ENCODE measurements at places on chromosomes 4 and X. TPM values are rescaled to one million over a fixed set of nuclear protein-coding genes. Genes with fewer than 3 reads are reported as not detected.
A peak's percentile ranks its signal among the peaks of the same experiment; 100 is the strongest.

GRCh38 chr4:189802884-189803283 is 137.8 kb upstream of the FRG1 start:
- DNase-seq = no peak

DNA sequence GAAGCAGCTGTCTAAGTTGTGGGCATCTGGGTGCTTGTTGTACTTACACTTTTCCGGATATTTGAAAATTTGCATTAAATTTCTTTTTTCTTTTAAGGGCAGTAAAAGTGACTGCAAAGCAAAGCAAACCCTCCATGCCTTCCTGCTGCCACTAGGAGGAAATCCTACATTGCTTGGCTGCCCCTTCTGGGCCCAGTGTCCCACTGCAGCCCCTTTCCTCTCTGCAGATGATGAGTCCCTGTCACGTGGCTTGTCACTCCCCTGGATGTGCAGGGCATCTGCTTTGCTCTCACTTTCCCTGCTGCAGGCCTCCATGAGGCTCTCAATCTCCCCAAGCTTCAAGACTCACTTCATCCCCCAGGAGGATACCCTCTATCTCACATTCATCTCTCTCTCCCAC is 12.7 kb downstream of the TSR2 start:
- peak; percentile 43 for DNase-seq

DNA sequence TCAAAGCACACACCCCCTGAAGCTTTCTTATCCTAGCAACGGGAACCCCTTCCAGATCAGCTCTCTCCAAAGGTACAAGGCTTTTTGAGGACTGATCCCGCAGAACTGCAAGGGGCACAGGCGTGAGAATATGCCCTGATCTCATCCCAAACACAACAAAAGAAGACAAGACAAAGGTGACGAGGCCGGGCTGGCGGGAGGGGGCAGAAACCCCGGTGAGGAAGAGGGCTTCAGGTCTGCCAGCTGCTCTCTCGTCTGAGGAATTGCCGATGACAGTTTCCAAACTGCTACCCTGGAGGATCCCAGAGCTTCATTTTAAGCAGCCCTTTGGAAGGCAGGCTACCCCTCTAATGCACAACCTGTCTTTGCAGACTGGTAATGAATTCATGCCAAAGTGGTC is 3.4 kb downstream of the HCFC1 start:
- DNase-seq = no peak

SMARCA1 gene
- polyA plus RNA-seq = 38.5 TPM

- DNase-seq = no peak
Observed at GRCh38 chrX:104961926-104962325, 258.6 kb downstream of the TEX13A start.

DNA sequence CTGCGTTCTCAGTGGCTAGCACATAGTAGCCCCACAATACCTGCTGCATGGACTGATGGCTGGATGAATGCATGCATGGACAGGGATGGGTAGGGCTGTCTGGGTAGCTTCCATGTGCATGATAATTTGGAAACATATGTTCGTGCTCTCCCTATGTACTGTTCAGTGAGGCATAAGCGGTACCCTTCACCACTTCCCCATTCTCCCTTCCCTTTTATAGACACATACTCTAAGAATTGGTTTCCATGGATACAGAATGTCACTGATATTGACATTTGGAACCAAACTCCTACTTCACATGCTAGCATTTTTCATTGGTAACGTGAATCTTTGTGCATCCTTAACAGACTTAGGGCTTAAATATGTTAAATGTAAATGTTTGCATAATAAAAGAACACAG is 20.4 kb downstream of the USP46 start:
- no peak for DNase-seq

DNA sequence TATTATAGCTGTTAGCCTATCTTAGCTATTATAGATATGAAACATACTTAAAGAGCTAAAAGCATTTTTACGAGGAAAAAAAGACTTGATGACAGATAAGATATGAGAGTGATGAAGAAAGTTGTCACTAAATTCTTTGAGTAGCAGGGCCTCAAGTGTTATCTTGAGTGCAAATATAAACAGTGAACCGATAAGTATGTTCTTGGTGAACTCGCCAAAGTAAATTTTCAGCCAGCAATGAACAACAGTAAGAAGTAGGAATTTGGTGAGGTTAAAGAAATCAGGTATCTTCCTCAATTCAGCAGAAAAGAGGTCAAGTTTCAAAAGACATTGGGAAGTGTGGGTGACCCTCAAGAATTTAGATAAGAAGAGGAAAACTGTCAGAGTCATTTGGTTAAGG is 471.8 kb upstream of the FTHL17 start:
- DNase-seq = no peak

DNA sequence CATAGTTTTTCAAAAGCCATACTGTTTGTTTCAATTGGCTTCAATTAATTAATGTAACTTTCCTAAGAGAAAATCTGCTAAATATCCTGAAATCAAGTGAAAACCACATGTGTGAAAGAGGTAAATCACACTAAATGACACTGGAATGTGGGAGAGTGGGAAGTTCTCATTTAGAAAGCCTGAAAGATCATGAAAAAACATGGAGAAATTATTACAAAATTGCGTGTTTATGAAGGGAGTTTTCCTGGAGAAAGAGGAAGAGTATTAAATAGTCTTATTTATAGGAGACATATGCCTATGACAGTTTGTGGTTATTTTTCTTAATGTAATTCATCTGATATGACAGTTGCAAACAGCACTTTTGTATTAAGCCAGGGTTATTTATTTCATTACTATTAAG is 183.7 kb downstream of the DKK2 start:
- DNase-seq = no peak

DNA sequence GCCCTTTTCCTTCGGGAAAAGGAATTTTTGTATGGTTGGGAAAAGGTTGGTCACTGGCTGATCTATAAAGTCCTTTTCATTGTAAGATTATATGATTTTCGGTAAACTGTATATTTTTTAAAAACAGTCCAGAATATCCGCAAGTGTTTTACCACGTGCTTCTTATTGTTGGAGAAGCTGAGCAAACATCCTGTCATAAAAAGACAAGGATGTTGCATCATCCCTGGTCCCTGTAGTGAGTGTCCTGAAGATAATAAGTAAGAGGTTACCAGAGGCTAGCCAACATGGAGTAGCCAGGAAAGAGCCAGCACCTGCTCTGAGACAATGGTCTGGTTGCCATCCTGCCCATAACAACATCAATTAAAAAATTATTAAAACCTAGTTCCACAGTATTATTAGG is 5.1 kb downstream of the CXCL9 start:
- DNase-seq = peak; percentile 21

DNA sequence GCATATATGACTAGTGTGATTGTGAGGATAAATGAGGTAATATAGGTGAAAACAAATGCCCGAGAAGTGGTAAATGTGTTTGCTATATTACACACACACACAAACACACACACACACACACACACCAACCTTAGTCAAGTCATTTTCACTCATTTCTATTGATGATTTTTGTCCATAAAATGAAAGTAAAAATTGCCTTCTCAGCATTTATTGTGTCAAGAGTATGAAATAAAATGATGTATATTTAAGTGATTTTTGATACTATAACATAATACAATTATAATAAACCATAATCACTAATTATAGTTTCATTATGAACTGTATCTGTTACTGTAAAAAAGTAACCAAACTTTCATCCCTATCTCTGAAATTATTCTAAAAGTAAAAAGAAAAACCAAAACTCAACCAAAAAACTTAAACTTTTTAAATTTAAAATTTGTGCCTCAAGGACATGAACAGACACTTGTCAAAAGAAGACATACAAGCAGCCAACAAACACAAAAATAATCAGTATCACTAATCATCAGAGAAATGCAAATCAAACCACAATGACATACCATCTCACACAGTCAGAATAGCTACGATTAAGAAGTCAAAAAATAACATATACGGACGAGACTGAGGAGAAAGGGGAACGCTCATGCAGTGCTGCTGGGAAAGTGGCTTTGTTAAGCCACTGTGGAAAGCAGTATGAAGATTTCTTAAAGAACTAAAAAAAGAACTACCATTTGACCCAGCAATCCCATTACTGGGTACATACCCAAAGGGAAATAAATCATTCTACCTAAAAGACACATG is 601.0 kb downstream of the TMA16 start:
- DNase-seq = no peak

DNA sequence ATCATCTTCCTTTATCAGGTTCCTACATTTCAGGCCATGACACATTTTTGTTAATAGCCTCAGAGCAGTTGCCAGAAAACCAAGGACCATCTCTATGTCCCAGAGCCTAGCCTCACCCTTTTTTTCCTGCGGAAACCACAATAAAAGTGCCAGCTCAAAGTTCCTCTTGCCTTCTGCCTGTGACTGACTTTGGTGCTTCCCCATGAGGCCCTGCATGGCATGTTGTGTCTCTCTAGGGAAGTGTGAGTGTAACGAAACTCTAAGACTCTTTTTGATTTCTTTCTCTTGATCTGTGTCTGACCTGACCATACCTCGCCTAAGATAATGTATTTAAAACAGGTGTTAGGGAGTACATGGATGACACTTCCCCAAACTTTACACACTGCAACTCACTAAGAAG is 642.3 kb upstream of the BOD1L1 start:
- no peak for DNase-seq

RBM46 gene
- polyA plus RNA-seq = not detected

DNA sequence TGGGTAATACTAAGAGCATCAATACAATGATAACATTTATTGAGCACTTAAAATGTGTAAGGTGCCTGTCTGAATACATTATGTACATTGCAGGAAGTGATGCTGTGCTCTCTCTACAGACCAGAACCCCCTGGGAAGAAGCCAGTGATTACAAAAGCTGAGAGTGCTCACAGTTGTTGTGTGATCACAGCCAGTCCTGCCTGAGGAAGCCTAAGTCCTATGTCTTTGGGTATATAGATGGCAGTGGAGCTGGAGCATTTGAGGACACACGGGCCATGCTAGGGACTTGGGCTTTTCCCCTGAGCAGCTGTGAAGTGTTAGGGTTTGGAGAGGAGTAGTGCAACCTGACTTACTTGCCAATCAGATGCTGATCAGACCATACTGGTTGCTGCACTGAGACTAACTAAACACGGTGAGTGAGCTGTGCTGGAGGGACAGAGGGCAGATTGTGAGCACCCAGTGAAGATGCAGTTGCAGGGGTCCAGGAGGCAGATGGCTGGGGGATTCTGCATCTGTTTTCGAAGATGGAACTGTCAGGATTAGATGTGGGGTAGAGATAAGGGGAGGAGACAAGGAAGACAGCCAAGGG is 60.8 kb upstream of the TBC1D14 start:
- no peak for DNase-seq

- DNase-seq = no peak
Observed at GRCh38 chr4:11467931-11468330, 39.2 kb upstream of the HS3ST1 start.

DNA sequence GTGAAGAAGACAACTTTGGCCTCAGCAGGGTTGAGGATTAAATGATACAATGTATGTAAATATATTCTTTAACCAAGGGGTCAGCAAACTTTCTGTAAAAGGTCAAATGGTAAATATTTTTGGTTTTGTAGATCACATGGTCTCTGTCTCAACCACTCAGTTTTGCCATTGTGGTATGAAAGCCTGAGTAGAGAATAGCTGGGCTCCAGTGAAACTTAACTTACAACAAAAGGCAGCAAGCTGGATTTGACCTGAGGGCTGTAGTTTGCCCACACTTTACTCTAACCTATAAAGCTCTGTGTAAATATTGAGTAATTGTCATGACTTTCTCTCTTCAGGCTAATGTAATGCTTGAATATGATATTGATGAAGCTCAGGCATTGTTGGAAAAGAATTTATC is 19.6 kb downstream of the VBP1 start:
- DNase-seq = no peak

DNA sequence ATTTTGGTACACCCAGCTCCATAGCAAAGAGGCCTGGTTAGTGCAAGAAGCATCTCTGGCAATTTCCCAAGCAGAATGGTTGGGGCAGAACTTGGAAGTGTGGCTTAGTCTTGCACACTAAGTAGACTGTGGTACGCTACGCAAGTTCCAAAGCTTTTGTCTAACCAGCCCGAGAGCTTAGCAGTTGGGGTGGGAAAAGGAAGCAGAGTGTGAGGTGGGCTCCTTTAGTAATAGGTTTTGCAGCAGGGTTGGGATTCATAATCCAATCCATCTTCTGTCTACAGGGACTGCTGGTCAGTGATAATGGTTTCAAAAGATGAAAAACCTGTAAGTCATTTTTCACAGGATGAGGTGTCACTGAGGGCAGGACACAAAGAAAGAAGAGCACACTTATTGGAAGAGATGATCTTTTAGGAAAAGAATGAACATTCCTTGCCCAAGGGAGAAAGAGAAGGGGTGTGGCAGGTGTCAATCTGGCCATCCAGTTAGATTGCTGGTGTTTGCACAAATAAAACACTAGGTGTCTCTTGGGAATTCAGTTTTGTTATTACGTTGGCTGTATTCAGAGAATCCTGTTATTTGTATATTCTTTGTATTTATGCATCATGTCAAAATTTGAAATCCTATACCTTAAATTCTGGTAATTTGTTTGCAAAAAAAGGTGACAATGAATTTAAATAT is 244.3 kb downstream of the GPAT3 start:
- no peak for DNase-seq

GRCh38 chrX:150871341-150871811 is 27.1 kb downstream of the CD99L2 start:
- no peak for DNase-seq

GAB1 gene
- 2.0 TPM for polyA plus RNA-seq

MUC7 gene
- polyA plus RNA-seq = not detected

DNA sequence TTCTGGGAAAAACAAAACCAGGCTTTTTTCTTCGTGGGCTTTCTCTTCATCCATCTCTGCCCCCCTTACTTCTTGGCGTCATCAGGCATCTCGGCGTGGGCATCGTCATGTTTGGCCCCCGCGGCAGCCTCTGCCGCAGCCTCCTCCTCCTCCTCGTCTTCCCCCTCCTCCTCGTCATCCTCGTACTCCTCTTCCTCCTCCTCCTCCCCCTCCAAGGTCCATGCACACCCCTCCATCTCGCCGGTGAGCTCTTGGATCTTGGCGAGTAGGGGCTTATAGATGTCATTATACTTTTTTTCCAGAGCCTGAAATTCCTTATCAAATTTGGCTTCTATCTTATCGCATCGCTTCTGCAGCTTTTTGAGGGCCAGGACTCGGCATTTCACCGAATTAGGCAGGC is 488 bp downstream of the NAP1L5 start:
- DNase-seq = peak; percentile 59

DNA sequence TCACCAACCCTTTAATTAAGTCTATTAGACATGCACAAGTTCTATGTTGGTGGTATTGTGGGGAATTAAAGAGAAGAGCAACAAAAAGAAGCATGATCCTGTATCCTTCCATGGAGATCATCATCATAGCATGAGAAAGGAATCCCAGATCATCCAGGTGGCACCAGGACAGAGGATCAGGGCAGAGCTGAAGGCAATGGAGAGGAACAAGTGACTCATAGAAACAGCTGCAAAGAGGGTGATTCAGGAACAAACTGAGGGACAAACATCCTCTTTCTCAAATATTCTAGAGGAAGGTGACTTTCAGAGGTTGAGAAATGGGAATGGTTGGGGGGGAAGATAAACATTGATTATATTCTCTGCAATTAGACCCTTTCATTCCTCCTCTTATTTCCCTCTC is 105.5 kb upstream of the OTUD4 start:
- peak; percentile 83 for DNase-seq

GRCh38 chr4:23353200-23353599 is 536.6 kb downstream of the PPARGC1A start:
- DNase-seq = no peak

DUSP21 gene
- polyA plus RNA-seq = not detected

- DNase-seq = no peak
Observed at GRCh38 chr4:2442175-2442993, 23.6 kb downstream of the CFAP99 start.

SOD3 gene
- polyA plus RNA-seq = 10.1 TPM

GRCh38 chr4:13918110-13918509 is 290.6 kb upstream of the BOD1L1 start:
- DNase-seq = peak; percentile 99

Data from GM23248 (cell line).